ENCODE measurements at places on chromosomes 11 and 22.

GRCh38 chr22:46595545-46595944 lies 24.6 kb upstream of the GRAMD4 start:
- DNase-seq, result no peak

GRCh38 chr11:7442588-7443215 lies 42.6 kb upstream of the OLFML1 start:
- DNase-seq, result peak; percentile 5

DNA sequence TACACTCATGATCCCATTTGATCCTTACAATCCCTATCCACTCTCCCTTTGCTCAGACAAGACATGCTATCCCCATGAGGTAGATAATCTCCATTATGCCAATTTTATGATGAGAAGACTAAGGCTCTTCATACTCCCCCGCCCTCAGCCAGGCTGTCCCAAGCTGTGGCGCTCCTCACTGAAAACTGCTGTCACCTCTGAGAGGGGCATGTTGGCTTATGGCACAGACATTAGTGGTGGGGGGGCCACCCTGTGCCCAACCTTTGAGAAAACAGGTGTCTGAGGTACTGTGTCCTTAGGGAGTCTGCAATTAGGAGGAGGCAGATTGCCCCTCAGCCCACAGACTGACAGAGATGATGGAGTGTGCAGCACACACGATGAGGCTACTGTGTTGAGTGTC lies 2.4 kb downstream of the DDTL start:
- no peak for DNase-seq

DNA sequence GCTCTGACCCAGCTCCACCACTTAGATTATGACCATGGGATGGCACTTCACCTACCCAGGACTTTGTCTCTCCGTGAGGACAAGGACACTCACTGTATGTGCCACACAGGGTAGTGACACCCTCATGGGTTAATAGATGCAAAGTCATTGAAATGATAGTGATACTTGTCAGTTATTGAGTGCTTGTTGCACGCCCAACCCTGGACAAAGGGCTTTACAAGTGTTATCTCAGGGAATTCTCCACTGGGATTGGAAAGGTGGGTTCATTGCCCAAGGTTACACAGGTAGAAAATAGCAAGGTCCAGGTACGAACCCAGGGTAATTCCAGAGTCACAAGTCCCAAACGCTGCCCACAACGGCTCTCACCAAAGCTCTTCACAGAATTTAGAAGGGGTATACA lies 158.2 kb downstream of the TRIM29 start:
- DNase-seq, result no peak

GRCh38 chr11:76705826-76706225 lies 35.3 kb upstream of the LRRC32 start:
- no peak for DNase-seq

- no peak for DNase-seq
Measured at GRCh38 chr11:11589437-11589836, 32.4 kb downstream of the GALNT18 start.

Data from stimulated activated CD8-positive, alpha-beta memory T cell treated with anti-CD3 and anti-CD28 coated beads, Interleukin-4, amount 100 ng/mL, for 1 hour (primary cell).